ENCODE measurements at places on chromosomes 1 and 21.
A peak's percentile ranks its signal among the peaks of the same experiment; 100 is the strongest.

GRCh38 chr1:36224537-36225282 is 467 bp downstream of the THRAP3 start:
- no peak for DNase-seq

DNA sequence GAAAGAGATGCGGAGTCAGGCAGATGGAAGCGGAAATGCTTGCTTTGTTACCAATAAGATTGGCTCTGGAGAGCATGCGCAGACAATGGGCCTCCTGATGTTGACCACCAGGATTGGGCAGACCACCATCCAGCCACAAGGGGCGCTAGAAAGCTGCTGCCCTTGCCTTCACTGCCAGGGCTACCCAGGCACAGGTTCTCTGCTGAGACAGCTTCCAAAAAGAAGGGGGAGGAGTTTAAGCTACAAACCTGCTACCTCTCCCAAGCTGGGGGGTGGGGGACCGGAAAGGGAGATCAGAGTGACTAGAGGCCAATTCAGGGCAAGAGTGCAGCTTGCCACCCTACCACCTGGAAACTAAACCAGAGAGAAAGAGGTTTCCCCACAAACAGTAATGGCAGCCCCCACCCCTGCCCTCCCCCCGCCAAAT is 369.7 kb downstream of the RRAGC start:
- peak; percentile 10 for DNase-seq

- no peak for DNase-seq
These were observed 74.1 kb downstream of the RRAGC start for GRCh38 chr1:38785285-38786039.

- DNase-seq: no peak
These were observed 9.4 kb downstream of the MINDY1 start for GRCh38 chr1:150997126-150997872.

DNA sequence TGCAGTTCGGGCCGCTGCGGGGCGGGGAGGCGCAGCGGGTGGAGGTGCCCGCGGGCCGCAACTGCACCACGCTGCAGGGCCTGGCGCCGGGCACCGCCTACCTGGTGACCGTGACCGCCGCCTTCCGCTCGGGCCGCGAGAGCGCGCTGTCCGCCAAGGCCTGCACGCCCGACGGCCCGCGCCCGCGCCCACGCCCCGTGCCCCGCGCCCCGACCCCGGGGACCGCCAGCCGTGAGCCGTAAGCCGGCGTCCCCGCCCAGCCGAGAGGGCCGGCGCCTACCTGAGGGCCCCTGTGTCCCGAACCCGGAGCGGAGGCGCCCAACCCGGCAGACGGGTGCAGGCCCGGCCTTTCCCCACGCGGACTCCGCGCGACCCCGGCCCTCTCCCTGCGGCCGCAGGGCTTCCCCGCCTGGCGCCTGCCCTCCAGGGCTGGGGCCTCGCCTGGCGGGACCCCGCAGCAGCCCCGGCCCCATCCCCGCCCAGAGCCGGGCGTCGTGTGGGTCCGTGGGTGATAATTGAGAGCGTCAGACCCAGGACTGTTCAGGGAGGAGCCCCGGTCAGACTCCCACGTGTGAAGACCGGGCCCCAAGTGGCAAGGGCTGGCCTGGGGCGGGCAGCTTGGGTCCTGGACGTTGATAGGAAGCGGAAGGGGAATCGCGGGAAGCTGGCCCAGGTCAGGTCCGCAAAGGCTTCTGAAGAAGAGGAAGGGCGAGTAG is 4.2 kb downstream of the VWA1 start:
- DNase-seq: no peak

DNA sequence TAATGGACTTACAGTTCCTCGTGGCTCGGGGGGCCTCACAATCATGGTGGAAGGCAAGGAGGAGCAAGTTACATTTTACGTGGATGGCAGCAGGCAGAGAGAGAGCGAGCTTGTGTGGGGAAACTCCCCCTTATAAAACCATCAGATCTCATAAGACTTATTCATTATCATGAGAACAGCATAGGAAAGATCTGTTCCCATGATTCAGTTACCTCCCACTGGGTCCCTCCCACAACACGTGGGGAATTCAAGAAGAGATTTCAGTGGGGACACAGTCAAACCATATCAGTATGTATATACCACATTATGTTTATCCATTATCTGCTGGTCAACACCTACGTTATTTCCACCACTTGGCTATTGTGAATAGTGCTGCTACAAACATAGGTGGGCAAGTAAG is 352.3 kb upstream of the B3GALT2 start:
- DNase-seq: no peak

DNA sequence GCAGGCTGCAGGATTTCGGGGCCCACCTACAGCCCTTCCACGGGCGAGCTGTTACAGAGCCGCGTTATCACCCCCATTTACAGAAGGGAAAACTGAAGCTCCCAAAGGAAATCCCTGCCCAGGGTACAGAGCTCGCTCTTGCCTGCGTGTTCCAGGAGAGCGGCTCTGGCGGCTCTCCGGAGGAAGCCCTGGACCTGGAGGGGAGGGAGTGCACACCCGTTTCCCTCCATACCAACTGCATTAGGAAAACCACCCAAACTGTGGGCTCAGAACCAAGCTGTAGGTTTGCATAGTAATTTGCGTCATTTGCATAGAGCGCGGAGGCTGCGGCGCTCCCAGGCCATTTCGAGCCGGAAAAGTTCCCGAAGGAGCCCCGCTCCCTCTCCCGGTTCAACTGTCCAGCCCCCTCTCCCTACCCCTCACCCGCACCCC is 24.7 kb upstream of the ADGRB2 start:
- no peak for DNase-seq

- no peak for DNase-seq
These were observed 346.3 kb downstream of the PAPPA2 start for GRCh38 chr1:176809292-176809691.

DNA sequence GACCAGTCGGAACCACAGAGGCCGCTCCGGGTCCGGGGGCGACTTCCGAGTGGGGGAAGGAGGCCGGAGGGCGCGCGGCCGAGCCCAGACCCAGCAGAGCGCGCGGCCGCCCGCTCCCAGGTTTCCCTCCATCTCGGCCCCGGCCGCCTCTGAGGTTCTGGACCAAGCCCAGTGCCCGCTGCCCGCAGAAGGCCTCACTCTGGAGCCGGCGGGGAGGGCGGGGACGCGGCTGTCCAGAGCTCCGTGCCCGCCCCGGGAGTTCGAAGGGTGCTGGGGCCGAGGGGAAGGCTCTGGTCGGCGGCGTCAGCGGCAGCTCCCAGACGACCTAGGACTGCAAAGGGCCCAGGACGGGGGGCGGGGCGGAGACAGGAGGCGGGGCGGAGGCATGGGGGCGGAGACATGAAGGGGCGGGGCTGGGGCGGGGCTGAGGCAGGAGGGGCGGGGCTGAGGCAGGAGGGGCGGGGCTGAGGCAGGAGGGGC is 48.0 kb upstream of the SLC19A1 start:
- peak; percentile 38 for DNase-seq

- no peak for DNase-seq
These were observed 100.0 kb upstream of the CLDN14 start for GRCh38 chr21:36579898-36580297.

GRCh38 chr1:115067161-115067859 is 22.0 kb downstream of the TSPAN2 start:
- no peak for DNase-seq

GRCh38 chr21:45209685-45210284 is 77.9 kb downstream of the POFUT2 start:
- DNase-seq: no peak

GRCh38 chr1:163083690-163084089 is 14.5 kb downstream of the RGS4 start:
- DNase-seq: no peak

DNA sequence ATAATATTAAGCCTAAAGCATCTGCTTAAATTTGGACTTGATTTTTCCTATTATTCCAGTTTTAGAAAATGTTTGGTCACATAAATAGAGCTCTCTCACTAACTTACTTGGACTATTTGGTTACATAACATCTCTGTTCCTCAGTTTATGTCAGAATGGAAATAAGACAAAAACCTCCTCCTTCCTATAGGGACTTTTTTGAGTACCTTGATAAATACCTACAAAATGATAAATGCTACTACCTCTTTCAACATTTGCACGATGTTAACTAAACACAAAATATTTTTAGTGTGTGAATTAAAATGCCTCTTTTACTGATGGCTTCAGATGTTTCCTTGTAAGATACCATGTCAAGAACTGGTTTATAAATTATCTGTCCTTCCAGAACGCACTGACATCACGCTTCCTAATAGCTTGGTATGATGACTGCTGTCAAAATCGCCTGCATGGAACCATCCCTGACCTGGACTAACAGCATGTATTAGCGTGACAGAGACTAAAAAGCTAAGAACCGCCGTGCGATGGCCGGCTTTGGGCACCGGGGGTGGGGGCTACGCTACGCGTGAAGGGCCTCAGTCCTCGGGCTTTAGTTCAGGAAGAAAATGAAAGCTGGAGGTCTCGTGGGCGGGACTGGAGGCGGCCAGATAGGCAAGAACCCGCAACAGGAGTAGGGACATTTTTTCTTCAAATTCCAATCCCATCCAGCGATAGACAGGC is 133.2 kb upstream of the BARHL2 start:
- DNase-seq: no peak

- no peak for DNase-seq
These were observed 36.9 kb upstream of the SLC22A15 start for GRCh38 chr1:115939455-115939854.

DNA sequence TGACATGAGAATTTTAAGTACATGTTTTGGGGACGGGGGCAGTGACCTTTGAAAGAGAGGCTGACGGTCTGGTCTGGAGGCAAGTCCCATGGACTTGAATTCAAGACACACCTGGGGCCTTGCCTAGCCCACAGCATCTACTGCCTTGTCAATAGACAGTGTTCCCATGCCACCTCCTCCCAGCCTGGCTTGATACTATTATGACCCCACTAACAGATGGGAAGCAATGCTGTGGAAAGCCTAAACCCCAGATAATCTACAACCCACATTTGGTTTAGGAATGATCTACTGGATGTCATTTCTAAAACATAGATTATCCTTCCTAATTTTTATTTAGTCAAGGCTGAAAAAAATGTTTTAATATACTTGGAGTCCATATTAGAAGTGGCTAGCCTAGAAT is 17.8 kb upstream of the NFASC start:
- no peak for DNase-seq

- DNase-seq: no peak
These were observed 2.1 kb upstream of the AHDC1 start for GRCh38 chr1:27605796-27606707.

DNA sequence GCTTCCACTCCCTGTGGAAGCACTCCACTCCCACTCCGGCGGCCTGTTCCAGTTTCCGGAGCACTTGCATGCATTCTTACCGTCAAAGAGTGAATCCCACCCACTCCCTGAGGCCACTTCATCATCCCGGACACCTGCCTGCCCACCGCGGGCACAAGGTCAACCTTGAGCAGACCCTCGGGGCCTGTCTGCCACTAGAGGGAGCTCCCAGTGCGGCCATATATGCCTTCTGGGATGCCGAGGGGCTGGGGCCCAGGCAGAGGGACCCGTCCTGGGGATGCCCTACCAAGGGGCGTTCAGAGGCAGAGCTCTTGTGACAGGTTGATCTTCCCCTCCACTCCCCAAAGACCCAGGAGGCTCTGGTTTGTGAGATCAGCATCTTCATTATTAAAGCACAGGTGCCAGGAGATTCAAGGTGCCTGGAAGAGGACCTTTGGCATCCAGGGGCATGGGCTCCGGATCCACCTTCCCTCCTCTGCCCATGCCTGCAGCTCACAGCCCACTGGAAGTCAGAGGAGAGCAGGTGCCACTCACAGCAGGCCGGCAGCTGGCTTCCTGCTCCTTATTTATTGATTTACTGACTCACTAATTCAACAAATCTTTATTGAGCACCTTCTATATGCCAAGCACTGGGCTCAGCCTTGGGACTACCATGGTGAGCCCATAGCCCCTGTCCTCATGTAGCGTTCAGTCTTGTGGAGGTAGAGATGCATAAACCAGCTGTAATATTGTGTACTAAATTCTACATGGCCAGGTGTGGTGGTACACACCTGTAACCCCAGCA is 47.3 kb downstream of the UBIAD1 start:
- no peak for DNase-seq

DNA sequence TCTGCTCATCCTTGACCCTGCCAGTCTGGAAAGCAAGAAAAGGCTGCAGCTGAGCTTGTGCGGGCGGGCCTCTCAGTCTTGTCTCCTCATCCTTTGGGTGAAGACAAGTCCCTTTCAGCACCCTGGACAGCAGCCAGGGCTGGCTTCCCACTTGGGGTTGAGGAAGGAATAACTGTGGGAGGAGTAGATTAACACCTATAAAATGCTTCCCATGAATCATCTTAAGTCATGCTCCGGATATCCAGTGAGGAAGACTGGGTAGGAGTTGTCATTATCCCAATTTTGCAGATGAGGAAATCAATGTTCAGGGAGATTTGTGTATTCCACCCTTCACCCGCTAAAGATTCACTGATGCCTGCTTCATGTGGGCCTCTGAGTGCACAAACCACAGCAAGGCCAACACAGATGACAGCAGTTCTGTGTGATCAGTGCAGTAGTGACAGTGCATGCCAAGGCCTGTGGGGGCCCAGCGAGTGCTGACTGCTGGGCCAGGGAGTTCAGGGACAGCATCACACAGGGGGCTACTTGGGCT is 20.1 kb upstream of the COL16A1 start:
- DNase-seq: no peak

GRCh38 chr1:18297896-18298648 is 182.7 kb upstream of the KLHDC7A start:
- no peak for DNase-seq

DNA sequence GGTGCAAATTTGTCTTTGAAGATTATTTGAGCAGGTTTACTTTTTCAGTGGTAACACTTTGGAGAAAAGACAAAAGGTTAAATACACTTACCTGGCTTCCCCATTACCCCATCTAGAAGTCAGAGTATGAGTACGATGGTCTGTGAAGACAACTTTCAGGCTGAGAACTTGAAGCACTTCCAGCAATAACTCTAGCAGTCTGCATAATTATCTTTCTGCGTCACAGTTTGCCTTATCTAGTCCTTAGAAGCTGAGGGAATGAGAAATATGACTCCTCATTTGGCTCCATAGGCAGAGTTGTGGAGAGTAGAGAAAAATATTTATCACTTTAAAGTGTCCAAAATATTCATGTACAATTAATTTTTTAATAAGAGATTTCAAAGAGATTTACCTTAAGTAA is 323.4 kb upstream of the CAMK1G start:
- DNase-seq: no peak

DNA sequence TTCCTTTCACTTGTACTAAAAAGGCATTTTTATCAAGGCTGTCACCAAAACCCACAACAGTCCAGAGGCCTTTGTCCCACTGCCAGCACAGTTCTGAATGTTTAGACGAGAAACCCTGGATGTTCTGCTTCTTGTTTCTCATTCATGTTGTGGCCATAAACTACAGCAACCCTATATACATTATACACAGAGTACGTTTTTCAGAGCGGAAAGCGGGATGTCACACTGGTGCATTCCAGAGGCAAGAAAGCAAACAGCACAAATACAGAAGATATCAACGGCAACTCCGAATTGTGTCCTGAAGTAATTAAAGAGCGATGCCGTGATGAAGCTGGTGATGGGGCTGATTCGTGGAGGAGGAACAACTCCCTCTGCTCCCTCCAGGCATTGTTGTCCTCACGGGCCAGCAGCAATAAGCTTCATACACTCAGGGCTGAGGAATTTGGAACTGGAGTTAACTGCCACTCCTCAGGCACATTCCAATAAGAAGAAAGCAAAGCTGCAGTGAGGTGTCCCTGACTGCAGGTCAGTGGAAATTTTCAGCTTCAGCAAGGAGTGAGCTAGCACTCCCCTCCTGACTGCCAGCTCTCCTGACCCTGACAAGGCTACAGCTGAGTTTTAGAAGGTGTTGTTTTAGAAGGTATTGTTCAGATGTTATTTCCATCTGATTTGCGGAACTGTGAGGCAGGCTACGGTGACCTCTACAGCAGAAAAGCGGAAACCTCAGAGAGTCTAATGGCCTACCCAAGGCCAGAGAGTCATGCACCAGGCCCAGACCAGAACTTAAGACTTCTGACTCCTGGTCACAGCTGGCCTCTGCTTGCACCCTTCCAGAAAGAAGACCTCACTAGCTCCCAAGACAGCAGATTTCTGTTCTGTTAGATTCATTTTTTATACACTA is 149.0 kb downstream of the TGFBR3 start:
- DNase-seq: no peak
